ENCODE measurements at places on chromosomes 5 and 9.

DNA sequence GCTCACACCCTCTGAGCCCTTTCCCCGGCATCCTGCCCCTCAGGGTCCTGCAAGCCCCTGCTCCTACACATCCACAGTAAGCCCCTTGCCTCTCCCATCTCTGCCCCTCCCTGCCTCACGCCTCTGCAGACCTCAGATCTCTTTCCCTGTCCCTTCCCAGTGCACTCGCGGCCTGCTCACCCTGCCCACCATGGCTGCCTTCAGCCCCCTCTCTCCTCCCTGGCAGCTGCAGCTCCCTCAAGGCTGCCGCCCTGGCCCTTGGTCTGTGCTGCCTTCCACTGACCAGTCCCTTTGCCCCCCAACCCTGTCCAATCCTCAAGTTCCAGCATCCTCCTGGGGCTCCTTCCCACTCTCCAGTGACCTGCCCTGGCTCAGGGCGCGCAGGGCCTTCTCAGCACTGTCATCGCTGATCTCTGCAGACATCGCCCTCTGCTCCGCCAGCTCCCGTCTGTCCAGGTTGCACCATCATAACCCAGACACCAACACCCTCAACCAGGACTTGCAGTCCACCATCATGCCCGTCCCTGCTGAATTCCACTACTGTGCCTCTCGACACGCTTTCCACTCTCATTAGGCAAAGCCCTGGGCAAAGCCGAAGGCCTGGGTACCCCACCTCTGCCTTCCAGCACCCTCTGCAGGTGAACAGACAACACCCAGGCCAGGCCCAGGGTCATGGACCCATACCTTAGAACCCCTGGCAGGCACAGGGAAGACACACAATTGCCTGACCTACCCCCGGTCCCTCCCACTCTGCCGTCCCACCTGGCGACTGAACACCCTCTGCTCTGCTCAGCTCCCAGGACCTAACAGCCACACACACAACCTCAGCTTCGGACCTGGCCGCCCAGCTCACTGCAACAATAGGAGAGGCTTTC lies 97.8 kb upstream of the RUFY1 start:
- no peak for ATAC-seq

- no peak for ATAC-seq
Observed at GRCh38 chr5:8333977-8334376, 465.0 kb downstream of the MTRR start.

- ATAC-seq: no peak
Observed at GRCh38 chr9:108911820-108912219, 22.1 kb downstream of the ELP1 start.

GRCh38 chr9:86764671-86765343 lies 182.5 kb downstream of the GAS1 start:
- ATAC-seq: no peak

- ATAC-seq: no peak
Observed at GRCh38 chr5:81269751-81270393, 31.5 kb upstream of the ZCCHC9 start.

- ATAC-seq: no peak
Observed at GRCh38 chr9:13588151-13589033, 308.9 kb upstream of the MPDZ start.

GRCh38 chr5:17805227-17805825 lies 171.1 kb downstream of the TAF11L14 start:
- ATAC-seq: no peak

GRCh38 chr5:162752612-162753011 lies 684.8 kb upstream of the CCNG1 start:
- no peak for ATAC-seq

- ATAC-seq: no peak
Observed at GRCh38 chr9:38765101-38765500, 45.2 kb upstream of the FAM240B start.

DNA sequence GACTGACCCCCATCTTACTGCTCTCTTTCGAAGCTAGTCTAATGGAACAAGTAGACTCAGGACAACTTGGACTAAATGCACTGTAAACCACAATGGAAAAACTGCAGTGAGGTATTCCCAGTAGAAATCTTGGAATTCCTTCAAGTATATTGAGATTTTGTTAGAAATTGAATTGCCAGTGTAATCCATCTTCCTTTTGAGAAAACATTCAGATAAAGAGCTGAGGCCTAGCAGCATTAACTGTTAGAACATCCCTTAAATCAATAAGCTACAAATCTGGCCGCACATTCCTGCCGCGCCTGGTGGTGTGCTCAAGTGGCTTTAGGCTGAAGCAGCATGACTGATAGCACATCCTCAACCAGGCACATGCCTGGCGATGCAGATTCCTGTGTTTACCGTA lies 29.3 kb downstream of the PPIC start:
- ATAC-seq: no peak

GRCh38 chr9:111630182-111630963 lies 761 bp upstream of the DNAJC25 start:
- ATAC-seq: peak; percentile 74

All from SK-N-SH treated with all-trans-retinoic acid at 6 μM for 48 hours (cell line).